Activated B cell treated with CpG ODN at 0.5 μM for 24 hours (primary cell): ENCODE measurements at places on chromosomes 16 and 17. TPM values are rescaled to one million over a fixed set of nuclear protein-coding genes. Genes with fewer than 3 reads are reported as not detected.

- DNase-seq, result no peak
Measured at GRCh38 chr17:27086526-27086925, 207.4 kb upstream of the WSB1 start.

- peak; percentile 65 for DNase-seq
Measured at GRCh38 chr17:74430706-74431567, 951 bp upstream of the GPRC5C start.

- no peak for DNase-seq
Measured at GRCh38 chr16:5024632-5025031, 9.1 kb downstream of the NAGPA start.

DNA sequence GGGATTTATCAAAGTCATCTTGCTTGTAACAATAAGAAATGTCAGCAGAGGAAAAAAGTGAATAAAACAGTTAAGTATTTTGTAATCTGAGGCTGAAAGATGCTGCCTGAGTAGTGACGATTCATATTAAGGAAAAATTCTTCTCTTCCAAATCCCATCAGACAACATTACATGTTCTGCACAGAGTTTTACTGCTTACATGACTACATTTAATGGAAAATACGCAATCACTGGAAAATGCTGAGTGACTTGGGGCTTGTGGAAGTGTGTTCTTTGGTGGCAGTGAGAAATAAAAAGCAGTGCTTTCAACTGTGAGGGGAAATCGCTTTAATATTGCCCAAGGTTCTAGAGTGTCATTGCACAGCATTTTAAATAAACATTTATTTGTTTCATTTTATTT is 1025.2 kb upstream of the GOT2 start:
- DNase-seq, result no peak

DNA sequence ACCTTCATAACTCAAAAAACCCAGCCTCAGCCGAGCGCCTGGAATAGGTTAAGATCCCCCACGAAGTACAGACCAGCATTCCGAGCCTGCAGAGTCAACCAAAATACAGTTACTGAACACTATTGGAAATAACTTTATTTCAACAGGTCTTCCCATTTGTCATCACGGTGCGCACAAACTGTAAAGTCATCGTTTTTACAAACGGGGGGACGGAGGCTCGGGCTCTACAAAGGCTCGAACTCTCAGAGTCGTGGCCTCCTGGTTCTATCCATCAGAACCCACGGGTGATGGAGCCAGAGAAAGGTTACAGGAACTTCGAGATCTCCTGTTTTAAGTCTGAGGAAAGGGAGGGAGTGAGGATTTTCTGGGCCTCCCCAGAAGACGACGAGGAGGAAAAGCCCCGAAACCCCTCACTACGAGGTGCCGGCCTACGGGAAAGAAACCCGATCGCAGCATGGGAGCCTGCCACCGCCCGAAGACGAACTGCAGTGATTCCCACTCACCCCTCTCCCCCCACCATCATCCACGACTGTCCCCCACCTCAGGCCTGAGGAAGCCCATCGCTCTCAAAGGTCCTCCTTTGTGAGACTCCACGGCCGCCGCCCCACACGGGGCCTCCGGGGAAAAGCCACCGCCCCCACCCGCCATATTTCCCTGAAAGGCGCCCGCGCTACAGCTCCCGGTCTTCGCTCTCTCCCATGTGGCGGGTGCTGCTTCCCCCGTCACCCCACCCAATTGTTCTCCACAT is 917 bp downstream of the YWHAE start:
- no peak for DNase-seq

- no peak for DNase-seq
Measured at GRCh38 chr17:43365356-43365755, 33.4 kb upstream of the ARL4D start.

DNA sequence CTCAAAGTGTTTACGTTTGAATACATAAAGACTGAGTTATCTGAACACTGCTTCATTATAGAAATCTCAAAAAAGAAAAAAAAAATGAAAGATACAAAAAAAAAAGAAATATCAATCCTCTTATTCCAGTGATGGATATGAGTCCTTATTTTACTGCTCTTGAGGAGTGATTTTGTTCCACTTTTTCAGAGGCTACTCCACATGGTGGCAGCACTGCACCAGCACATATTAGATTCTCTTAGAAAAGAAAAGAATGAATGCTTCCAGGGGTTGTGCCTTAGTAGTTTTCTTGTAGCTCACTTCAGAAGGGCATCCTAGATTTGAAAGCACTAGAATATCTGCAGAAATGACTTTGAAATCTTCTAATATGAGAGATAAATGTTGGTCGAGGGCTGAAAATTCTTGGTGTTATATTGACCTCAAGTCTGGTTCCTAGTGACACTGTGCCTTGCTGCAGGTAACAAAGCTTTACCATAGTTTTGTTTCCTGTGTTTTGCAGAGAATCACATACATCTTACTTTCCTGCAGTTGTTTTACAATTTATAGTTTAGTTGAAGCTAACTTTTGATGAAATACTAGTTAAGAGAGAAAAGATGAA is 25.9 kb downstream of the AP2B1 start:
- DNase-seq, result no peak

GRCh38 chr17:72034000-72034399 is 86.8 kb upstream of the SOX9 start:
- DNase-seq, result no peak

GRCh38 chr17:63626551-63627180 is 4.4 kb downstream of the MAP3K3 start:
- DNase-seq, result no peak

GRCh38 chr17:80221351-80222105 is 1.3 kb downstream of the SLC26A11 start:
- no peak for DNase-seq

Gene OTOP2
- not detected in 2 replicates for total RNA-seq
